ENCODE measurements at places on chromosomes 3 and 15. TPM values are rescaled to one million over a fixed set of nuclear protein-coding genes. Genes with fewer than 3 reads are reported as not detected.

MKRN2OS gene
- total RNA-seq: 1.5 TPM

DNA sequence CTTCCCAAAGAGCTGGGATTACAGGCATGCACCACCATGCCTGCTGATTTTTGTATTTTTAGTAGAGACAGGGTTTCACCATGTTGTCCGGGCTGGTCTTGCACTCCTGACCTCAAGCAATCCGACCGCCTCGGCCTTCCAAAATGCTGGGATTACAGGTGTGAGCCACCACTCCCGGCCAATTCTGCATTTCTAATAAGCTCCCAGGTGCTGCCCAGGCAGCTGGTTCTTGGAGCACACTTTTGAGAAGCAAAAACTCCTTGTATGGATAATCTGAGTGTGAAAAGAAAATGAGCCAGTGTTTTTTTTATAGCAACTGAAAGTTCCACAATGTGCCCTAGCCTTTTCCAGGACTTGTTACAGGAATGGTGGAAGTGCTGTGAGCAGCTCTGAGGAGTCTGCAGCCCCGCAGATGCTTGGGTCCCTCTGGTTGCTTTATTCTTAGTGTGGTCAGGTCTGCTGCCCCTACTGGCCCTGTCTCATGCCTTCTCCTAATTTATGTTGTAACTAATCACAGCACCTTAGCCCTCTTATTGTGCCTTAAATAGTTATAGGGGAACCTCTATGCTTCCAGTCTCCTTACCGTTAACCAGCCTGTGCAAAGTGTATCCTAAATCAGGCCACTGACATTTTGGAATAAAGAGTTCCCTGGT is 13.5 kb upstream of the KCNAB1 start:
- no peak for DNase-seq

CLDN1 gene
- 0.25 TPM for total RNA-seq

- DNase-seq: no peak
Observed at GRCh38 chr3:194168994-194169393, 33.0 kb downstream of the HES1 start.

Data from psoas muscle (tissue), 8 donors.